ENCODE measurements at places on chromosomes 1 and 21. TPM values are rescaled to one million over a fixed set of nuclear protein-coding genes. Genes with fewer than 3 reads are reported as not detected.

- peaks cover 49% of the 10 kb centered on the region for H3K4me1 ChIP-seq
- H3K27me3 ChIP-seq = no peaks in the 10 kb centered on the region
- H3K27ac ChIP-seq = no peak overlapping the region
- H3K36me3 ChIP-seq = no peaks in the 10 kb centered on the region
- no peak overlapping the region for H3K4me3 ChIP-seq
- DNase-seq = peak; percentile 10
Observed at GRCh38 chr1:198168227-198168626, 11.4 kb downstream of the NEK7 start.

GRCh38 chr1:221712198-221712684, 29.6 kb downstream of the DUSP10 start:
- no peak overlapping the region for H3K4me3 ChIP-seq
- H3K4me1 ChIP-seq = peaks cover 83% of the 10 kb centered on the region
- no peaks in the 10 kb centered on the region for H3K27me3 ChIP-seq
- H3K27ac ChIP-seq = peak overlapping the region; percentile 73
- DNase-seq = peak; percentile 39

- no peak overlapping the region for H3K27ac ChIP-seq
- H3K27me3 ChIP-seq = no peaks in the 10 kb centered on the region
- no peaks in the 10 kb centered on the region for H3K4me1 ChIP-seq
- DNase-seq = no peak
- no peak overlapping the region for H3K4me3 ChIP-seq
Observed at GRCh38 chr1:178230881-178231409, 137.0 kb downstream of the RASAL2 start.

- no peak for DNase-seq
- H3K27ac ChIP-seq = no peak overlapping the region
- H3K27me3 ChIP-seq = no peaks in the 10 kb centered on the region
- no peak overlapping the region for H3K4me3 ChIP-seq
- no peaks in the 10 kb centered on the region for H3K4me1 ChIP-seq
- H3K36me3 ChIP-seq = no peaks in the 10 kb centered on the region
Observed at GRCh38 chr1:6024376-6024775, 21.3 kb upstream of the KCNAB2 start.

DNA sequence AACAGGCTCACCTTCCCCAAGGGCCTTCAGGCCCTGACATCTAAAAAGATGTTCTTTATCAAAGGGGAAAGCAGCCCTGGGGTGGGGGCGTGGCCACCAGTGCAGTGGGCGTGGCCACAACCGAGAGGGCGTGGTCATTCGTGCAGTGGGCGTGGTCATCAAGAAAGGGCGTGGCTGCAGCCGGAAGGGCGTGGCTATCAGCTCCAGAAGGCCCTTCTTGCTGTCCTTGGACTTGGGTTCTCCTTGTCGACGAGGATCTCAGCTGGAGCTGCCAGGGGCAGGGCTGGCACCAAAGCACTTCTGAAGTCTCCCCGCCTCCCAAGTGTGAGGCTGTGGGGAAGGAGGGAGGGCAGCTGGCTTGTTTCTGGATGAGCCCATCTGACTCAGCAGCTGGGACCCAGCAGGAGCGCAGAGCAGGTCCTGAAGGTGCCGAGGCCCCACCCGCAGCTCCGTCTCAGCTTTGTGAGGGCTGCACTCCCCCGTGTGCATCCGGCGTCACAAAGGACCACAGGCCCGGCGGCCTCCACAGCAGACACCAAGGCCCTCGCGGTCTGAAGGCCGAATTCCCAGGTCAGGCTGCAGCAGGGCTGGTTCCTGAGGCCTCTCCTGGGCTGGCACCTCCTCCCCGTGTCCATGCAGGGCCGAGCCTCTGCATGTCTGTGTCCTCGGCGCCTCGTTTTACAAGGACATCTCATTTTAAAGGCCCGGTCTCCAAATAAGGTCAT, 12.8 kb downstream of the PDE9A start:
- peaks cover 23% of the 10 kb centered on the region for H3K4me1 ChIP-seq
- peak; percentile 92 for DNase-seq
- H3K36me3 ChIP-seq = no peaks in the 10 kb centered on the region
- H3K27ac ChIP-seq = no peak overlapping the region
- peaks cover 52% of the 10 kb centered on the region for H3K27me3 ChIP-seq

DNA sequence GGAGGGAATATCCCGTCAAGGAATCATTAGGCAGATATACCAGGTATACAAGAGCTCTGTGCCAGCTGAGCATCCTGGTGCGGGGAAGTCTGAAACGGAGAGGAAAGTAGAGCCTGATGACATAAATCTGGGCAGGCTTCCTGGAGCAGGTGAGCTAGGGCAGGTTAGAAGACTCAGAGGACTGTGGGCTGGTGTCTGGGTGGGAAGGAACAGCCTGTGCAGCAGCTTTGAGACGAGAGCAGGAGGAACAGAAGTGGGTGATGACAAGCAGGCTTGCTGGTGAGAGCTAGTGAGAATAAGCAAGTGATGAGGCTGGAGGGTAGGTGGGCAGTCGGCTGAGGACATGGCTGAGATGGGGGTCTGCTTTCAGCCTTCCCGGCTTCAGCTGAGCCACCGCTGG, 6.7 kb downstream of the CELSR2 start:
- DNase-seq = no peak
- no peak overlapping the region for H3K27ac ChIP-seq
- peaks cover 63% of the 10 kb centered on the region for H3K4me1 ChIP-seq

GRCh38 chr1:205626216-205626615, 5.6 kb downstream of the ELK4 start:
- no peaks in the 10 kb centered on the region for H3K27me3 ChIP-seq
- peaks cover 55% of the 10 kb centered on the region for H3K36me3 ChIP-seq
- no peak for DNase-seq
- no peak overlapping the region for H3K27ac ChIP-seq
- H3K4me3 ChIP-seq = no peak overlapping the region

Gene CNST
- polyA plus RNA-seq = 23.3 TPM
